Mesangial cell (primary cell): ENCODE measurements at places on chromosomes 12 and 14. TPM values are rescaled to one million over a fixed set of nuclear protein-coding genes. Genes with fewer than 3 reads are reported as not detected.

The SCN8A gene
- total RNA-seq = 1.6 and 5.1 TPM in 2 replicates

The HSPB8 gene
- 25.1 and 69.8 TPM in 2 replicates for total RNA-seq

The CSRP2 gene
- 12.7 and 44.8 TPM in 2 replicates for total RNA-seq

The ALKBH2 gene
- total RNA-seq = 23.7 and 26.2 TPM in 2 replicates

The FBLN5 gene
- total RNA-seq = 5.7 and 12.3 TPM in 2 replicates

The GYS2 gene
- not detected in 2 replicates for total RNA-seq

The SRSF5 gene
- total RNA-seq = 60.5 and 84.6 TPM in 2 replicates

The AKAP6 gene
- total RNA-seq = 0.81 and 2.0 TPM in 2 replicates

The NPFF gene
- total RNA-seq = 1.5 TPM in 1 of 2 replicates, not detected in the other

The C14orf39 gene
- total RNA-seq = not detected in 2 replicates

The TAS2R7 gene
- total RNA-seq = not detected in 2 replicates

The SAMD15 gene
- total RNA-seq = 0.51 and 2.0 TPM in 2 replicates

The MSRB3 gene
- 15.3 and 23.1 TPM in 2 replicates for total RNA-seq

The SPATA7 gene
- 6.4 and 19.5 TPM in 2 replicates for total RNA-seq

The CLEC4E gene
- 4.6 and 14.0 TPM in 2 replicates for total RNA-seq

The RXYLT1 gene
- 9.9 and 17.8 TPM in 2 replicates for total RNA-seq

The TRIP11 gene
- total RNA-seq = 6.0 and 7.5 TPM in 2 replicates

The OASL gene
- 0.25 and 0.33 TPM in 2 replicates for total RNA-seq

The NYNRIN gene
- 6.7 and 22.6 TPM in 2 replicates for total RNA-seq

The RASSF3 gene
- 9.0 and 11.4 TPM in 2 replicates for total RNA-seq

The XRCC3 gene
- 5.1 and 43.0 TPM in 2 replicates for total RNA-seq

The LMNTD1 gene
- total RNA-seq = not detected in 2 replicates

The PSEN1 gene
- total RNA-seq = 27.4 and 42.5 TPM in 2 replicates

The KRT72 gene
- not detected in 2 replicates for total RNA-seq

The TEAD4 gene
- 62.4 and 77.7 TPM in 2 replicates for total RNA-seq

The HHIPL1 gene
- total RNA-seq = 0.81 and 3.0 TPM in 2 replicates

The IL26 gene
- not detected in 2 replicates for total RNA-seq

The DUSP6 gene
- total RNA-seq = 41.8 and 56.7 TPM in 2 replicates

The ACOT6 gene
- not detected in 2 replicates for total RNA-seq

The AQP5 gene
- 0.13 TPM in 1 of 2 replicates, not detected in the other for total RNA-seq

The PSMC6 gene
- total RNA-seq = 40.8 and 66.3 TPM in 2 replicates

The KCNA5 gene
- under 0.01 and 0.38 TPM in 2 replicates for total RNA-seq

The SIRT4 gene
- 0.49 and 0.89 TPM in 2 replicates for total RNA-seq

The SELPLG gene
- 0.65 and 1.4 TPM in 2 replicates for total RNA-seq

The DLK1 gene
- 1.1 TPM in 1 of 2 replicates, not detected in the other for total RNA-seq

The CD4 gene
- 0.33 and 1.3 TPM in 2 replicates for total RNA-seq

The MFAP5 gene
- total RNA-seq = 0.89 and 1.5 TPM in 2 replicates

The CLIP1 gene
- 29.8 and 37.8 TPM in 2 replicates for total RNA-seq

The GALNT8 gene
- total RNA-seq = not detected in 2 replicates

The EPYC gene
- total RNA-seq = 0.13 TPM in 1 of 2 replicates, not detected in the other

The CYP27B1 gene
- 0.65 and 2.3 TPM in 2 replicates for total RNA-seq

The KRT79 gene
- total RNA-seq = 0.16 TPM in 1 of 2 replicates, not detected in the other

The FAM186B gene
- total RNA-seq = 0.13 TPM in 1 of 2 replicates, not detected in the other

The HOXC4 gene
- total RNA-seq = 2.3 and 2.8 TPM in 2 replicates

The KRT5 gene
- total RNA-seq = not detected in 2 replicates

The KLRC2 gene
- not detected in 2 replicates for total RNA-seq

The WDR89 gene
- total RNA-seq = 3.3 and 5.1 TPM in 2 replicates

The ITGA5 gene
- 141 and 228 TPM in 2 replicates for total RNA-seq

The RDH12 gene
- not detected in 2 replicates for total RNA-seq

The ACSS3 gene
- 2.4 and 9.6 TPM in 2 replicates for total RNA-seq

The SIX4 gene
- total RNA-seq = 11.2 and 15.8 TPM in 2 replicates

The SLC48A1 gene
- total RNA-seq = 5.2 and 26.1 TPM in 2 replicates

The CCDC38 gene
- total RNA-seq = not detected in 2 replicates

The FKBP4 gene
- total RNA-seq = 29.2 and 60.3 TPM in 2 replicates

The PTHLH gene
- 1.5 and 2.6 TPM in 2 replicates for total RNA-seq
